ENCODE measurements at places on chromosomes 2 and 18. TPM values are rescaled to one million over a fixed set of nuclear protein-coding genes. Genes with fewer than 3 reads are reported as not detected.

GRCh38 chr2:85160966-85161960, 28.1 kb downstream of the TCF7L1 start:
- DNase-seq: no peak

NEB gene
- polyA plus RNA-seq: 0.27 TPM

DNA sequence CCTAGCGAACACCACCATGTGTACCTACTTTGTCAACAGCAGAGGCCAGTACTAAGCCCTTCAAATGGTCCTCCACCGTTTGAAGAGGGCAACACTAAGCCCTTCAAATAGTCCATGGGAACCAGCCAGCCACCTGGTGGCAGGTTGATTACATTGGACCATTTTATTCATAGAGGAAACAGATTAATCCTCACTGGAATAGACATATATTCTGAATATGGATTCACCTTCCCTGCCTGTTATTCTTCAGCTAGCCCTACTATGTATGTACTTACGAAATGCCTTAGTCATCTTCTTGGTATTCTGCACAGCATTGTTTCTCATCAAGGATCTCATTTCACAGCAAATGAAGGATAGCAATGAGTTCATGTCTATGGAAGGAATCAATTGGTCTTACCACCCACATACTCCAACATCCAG, 10.0 kb upstream of the ZNF396 start:
- no peak for DNase-seq

MC5R gene
- polyA plus RNA-seq: not detected

DNA sequence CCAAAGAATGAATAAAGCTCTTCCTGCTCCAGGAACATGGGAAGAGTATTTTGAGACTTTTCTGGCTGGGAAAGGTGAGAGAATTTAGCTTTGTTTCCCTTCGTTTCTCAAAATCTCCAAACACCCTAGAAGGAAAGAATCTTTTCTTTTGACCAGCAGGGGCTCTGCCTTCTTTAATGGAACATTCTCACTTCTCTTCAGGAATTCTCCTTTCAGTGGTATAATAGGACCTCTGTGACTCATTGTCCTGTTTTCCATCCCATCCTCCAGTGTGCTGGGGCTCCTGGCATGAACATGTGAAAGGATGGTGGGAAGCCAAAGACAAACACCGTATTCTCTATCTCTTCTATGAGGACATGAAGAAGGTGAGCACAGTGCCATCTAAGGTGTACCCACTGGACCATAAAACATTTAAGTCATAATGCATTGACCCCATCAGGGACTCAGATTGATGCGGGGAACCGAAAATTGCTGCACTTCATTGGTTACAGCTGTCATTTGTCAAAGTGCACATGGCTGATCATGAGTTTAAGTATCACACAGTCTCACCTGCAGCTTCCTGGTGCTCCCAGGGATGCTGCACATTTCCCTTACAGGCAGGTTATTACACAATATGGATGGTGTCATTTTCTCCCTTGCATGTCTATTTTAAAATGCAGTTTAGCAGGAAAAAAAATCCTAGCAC, 5.5 kb downstream of the SULT1C4 start:
- peak; percentile 25 for DNase-seq

- DNase-seq: peak; percentile 24
These were observed 457.7 kb downstream of the CBLN2 start for GRCh38 chr18:72086421-72086820.

DNA sequence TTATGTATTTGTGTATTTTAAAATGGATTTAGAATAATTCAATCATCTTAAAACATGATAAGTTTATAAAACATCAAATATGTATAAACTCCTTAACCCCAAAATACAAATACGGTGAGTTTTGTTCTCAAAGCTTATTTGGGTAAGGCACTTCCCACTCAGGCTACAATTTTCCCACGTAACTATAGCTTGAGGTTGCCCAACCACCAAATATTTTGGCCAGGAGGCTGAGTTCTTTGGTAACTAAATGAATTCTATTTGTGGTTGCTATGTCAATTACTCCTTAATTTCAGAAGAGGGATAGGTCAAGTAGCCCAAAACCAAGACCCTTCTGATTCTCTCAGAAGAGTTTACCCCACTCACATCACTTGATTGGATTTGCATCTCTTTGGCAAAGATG, 70.4 kb downstream of the MYL12B start:
- no peak for DNase-seq

ANTXR1 gene
- polyA plus RNA-seq: 3.6 TPM

DNA sequence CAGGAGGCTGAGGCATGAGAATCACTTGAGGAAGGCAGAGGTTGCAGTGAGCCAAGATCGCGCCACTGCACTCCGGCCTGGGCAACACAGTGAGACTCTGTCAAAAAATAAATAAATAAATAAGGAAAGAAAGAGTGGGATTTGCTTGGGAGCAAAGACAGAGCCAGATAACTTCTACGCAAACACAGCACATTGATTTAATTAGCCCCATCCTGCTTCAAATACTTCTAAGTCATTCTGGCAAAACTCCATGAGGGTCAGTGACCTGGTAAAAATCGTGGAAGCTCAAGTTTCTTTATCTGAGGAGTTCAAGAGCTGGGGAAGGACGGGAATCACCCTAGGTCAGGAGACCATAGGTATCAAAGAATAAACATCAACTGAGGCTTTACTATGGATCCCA, 70.6 kb upstream of the TCF7L1 start:
- no peak for DNase-seq

RESP18 gene
- not detected for polyA plus RNA-seq

DNA sequence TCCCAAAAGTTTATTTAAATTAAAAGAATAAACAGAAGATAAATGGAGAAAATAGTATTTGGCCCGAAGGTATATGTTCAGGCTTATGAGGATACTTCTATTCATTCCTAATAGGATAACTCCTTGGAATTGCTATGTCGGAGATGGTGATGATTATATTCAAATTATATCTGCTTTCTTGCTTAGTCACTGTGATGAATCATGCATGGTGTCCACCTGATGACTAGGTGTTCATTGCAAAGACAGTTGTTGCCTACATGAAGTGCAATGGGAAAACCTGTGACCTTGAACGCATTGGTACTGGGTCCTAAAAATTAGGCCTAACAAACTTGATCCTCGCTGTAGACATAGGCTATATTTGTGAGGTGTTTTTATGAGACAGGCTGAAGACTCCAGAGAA, 617.3 kb upstream of the ZEB2 start:
- DNase-seq: no peak

GRCh38 chr2:217060951-217061547, 201.2 kb upstream of the TNP1 start:
- DNase-seq: no peak

GRCh38 chr18:70781860-70782453, 493.1 kb downstream of the SOCS6 start:
- DNase-seq: peak; percentile 27

GRCh38 chr2:96233880-96234316, 25.3 kb upstream of the STARD7 start:
- DNase-seq: no peak

DNA sequence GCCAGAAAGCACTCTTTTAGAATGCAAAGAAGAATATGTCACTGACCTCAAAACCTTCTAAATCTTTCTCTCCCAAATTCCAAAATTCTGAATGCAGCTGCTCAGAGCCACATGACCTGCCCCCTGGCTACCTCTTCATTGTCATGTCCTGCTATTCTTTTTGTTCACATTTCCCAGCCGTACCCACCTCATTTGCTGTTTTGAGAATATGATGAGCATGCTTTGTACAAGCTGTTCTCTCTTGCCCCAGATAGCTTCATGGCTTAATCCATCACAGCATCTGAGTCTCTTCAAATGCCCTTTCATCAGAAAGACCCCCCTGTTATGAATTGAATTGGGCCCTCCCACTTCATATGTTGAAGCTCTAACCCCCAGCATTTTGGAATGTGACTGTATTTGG, 214.3 kb downstream of the KCNS3 start:
- no peak for DNase-seq

AQP12A gene
- 0.20 TPM for polyA plus RNA-seq

SLC4A3 gene
- polyA plus RNA-seq: 0.95 TPM

GRCh38 chr18:77209587-77209986, 40.1 kb upstream of the GALR1 start:
- DNase-seq: no peak

DNA sequence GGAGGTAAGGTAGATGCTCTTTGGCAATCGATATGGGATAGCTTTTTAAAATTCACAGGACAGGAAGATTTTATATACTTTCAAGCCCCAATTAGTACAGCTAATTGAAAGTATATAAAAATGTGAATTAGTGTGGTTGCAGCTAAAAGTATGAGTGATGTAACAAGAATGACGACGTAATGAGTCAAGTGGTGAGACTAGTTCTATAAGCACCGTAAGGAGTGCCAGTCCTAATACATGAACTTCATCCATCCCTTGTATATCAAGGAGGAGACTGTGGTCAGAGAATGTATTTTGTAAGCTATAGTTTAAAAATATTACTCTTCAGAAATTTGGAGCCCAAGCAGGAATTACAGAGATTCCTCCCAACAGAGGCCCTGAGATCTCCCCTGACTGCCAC, 25.8 kb downstream of the DNAJC27 start:
- no peak for DNase-seq

All from HepG2 (cell line).